Lower lobe of right lung (tissue), 2 donors: ENCODE measurements at places on chromosomes 1 and 21. TPM values are rescaled to one million over a fixed set of nuclear protein-coding genes. Genes with fewer than 3 reads are reported as not detected.

- DNase-seq, result no peak
These were observed 1.5 kb upstream of the PRDX6 start for GRCh38 chr1:173475564-173476196.

DNA sequence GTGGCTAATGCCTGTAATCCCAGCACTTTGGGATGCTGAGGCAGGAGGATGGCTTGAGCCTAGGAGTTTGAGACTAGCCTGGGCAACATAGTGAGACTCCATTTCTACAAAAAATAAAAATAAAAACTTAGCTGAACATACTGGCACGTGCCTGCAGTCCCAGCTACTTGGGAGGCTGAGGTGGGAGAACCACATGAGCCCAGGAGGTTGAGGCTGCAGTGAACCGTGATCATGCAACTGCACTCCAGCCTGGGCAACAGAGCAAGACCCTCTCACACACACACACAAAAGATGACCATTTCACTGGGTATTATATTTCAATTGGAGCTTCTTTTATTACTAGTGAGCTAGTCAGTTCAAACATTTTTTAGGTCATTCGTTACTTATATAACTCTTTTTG, 116.9 kb upstream of the SLC35F3 start:
- no peak for DNase-seq

- DNase-seq, result peak; percentile 93
These were observed 7.3 kb downstream of the F11R start for GRCh38 chr1:161013488-161014230.

- no peak for DNase-seq
These were observed 91.7 kb upstream of the PGBD5 start for GRCh38 chr1:230517786-230518185.

- no peak for DNase-seq
These were observed 161.8 kb downstream of the AMY1C start for GRCh38 chr1:103911450-103911849.

GRCh38 chr1:162230096-162230495, 146.6 kb downstream of the SPATA46 start:
- peak; percentile 49 for DNase-seq

Gene HIVEP3
- total RNA-seq, result 11.6 TPM
